Glomerular endothelial cell (primary cell): ENCODE measurements at places on chromosomes 4 and X. TPM values are rescaled to one million over a fixed set of nuclear protein-coding genes. Genes with fewer than 3 reads are reported as not detected.

GRCh38 chrX:75673468-75673867, 111.6 kb downstream of the MAGEE2 start:
- DNase-seq, result no peak

DNA sequence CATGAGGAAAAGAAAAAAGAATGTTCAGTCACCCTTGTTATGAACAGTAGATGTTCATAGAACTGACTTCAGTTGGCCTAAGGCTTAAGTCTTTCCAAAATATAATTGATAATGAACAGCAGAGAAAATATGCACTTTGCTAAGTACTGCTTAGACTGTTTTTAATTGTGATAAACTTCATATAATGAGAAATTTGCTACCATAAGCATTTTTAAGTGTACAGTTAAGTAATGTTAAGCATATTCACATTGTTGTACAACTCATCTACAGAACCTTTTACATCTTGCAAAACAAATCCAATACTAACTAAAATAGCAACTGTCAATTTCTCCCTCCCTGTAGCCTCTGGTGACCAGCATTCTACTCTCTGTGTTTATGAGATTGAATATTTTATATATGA, 792.2 kb upstream of the LCORL start:
- DNase-seq, result no peak

DNA sequence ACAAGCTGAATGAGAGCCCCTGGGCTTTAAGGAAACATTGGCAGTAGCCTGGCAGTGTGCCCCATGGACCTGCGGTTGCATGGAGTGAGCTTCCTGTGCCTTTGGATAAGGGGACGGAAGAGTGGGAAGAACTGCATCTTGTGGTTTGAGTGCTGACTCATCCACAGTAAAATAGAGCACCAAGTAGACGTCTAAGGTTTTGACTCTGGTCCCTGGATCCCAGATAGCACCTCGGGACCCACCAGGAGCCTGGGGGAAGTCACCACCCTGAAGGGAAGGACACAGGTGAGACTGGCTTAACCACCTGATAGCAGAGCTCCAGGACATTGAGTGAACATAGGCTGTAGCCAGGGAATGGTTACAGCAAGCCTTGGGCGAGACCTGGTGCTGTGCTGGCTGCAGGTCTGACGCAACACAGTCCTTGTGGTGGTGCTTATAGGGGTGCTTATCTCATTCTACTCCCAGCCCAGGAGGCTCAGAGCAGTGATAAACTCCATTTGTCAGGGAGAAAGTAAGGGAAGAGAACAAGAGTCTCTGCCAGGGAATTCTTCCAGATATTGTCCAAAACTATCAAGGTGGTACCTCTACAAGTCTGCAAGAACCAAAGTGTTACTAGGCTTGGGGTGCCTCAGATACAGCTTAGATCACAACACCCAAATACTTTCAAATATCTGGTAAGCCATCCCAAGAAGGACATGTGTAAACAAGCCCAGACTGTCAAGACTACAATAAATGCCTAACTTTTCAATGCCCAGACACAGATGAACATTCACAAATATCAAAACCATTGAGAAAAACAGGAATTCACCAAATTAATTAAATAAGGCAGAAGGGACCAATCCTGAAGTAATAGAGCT, 123.6 kb upstream of the TET2 start:
- DNase-seq, result no peak

DNA sequence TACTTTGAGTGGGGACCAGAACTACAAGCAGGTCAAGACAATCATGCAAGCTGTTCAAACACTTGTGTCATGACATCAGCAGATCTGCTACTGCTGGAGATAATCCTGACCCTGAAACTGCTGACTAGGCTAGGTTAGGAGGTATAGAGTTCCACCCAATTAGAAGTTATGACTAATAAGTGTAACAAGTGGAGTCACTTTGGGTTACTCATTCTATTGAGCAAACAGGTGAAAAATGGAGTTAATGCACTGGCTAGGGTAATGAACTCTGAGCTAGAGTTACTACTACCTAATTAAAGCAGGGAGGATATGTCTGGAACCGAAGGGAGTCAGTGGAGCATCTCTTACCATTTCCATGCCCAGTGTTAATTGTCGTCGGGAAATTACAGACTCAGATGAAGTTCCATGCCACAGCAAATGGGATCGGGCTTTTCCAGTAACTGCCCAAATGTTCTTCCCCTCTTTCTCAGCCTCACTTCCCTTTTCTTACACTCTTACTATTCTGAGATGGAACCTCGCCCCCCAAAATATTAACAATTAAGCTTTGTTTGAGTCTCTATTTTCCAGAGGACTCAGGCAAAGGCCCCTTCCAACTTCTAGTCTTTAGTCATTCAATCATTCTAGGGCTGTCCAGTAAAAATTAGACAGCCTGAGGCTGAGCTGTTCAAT, 19.8 kb upstream of the MANBA start:
- DNase-seq, result no peak

- no peak for DNase-seq
Observed at GRCh38 chr4:1978226-1978625, 30.5 kb downstream of the NELFA start.

GRCh38 chr4:688854-689681, at the start of gene SLC49A3:
SLC49A3 (minus strand) TSS chr4:689151; CDS start chr4:689127, 24 bp downstream.
- no peak for DNase-seq

DNA sequence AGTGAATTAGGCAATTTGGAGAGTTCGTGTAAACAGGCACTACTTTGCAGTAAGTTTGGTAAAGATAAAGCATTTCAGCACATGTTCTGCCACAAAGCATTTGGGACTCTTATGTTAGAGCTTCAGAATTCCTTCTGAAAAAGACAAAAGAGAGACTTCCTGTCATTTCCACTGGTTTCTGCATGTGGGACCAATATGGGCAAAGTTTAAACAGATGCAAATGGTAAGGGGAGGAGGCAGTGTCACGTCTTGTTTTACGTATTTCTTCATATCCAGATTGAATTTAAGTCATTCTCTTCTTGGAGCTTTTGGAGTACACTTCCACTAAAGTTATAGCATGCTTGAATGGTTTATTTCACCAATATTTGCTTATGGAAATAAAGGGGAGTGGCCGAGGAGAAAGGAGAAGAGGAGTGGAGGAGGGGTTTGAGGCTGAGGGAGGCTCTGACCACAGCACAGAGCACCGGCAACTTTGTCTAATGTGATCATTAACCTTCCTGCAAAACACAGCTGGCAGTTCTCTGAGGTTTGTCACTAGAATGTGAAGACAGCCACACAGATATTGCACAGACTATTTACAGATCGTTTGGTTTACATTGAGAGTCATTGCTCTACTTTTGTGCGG, at the start of gene APELA:
Gene APELA, plus strand, starts transcription at position 479 of the 625 bp plus-strand sequence. CDS start 154 bp downstream, outside the sequence.
- DNase-seq, result no peak

DNA sequence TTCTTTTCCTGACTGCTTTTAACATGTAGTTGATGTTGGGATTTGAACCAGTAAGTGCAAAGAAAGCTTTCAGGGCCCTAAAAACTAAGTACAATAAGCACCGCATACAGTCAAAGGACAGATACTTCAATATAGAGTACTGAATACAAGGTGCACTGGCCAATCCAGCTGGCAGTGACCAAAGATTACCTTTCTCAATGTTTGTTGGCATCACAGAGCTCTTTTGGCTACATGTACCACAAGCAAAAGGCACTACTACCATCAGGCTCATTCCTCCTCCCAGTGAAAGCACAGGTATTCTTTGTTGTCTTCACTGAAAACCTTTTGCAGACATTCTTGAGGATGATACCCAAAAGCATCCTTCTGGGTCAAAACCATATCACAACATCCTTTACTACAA, 65.2 kb upstream of the ZCCHC13 start:
- no peak for DNase-seq

DNA sequence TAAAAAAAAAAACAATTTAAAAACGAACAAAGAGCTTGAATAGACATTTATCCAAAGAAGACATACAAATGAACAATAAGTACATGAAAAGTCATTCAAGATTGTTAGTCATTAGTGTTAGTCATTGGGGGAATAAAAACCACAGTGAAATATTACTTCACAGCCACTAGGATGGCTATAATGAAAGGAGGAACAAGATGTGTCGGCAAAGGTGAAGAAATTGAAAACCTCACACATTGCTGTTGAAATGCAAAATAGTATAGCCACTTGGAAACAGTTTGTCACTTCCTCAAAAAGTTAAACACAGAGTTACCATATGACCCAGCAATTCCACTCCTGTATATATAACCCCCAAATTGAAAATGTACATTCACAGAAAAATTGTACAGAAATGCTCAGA, 45.2 kb upstream of the SLC39A8 start:
- DNase-seq, result no peak

DNA sequence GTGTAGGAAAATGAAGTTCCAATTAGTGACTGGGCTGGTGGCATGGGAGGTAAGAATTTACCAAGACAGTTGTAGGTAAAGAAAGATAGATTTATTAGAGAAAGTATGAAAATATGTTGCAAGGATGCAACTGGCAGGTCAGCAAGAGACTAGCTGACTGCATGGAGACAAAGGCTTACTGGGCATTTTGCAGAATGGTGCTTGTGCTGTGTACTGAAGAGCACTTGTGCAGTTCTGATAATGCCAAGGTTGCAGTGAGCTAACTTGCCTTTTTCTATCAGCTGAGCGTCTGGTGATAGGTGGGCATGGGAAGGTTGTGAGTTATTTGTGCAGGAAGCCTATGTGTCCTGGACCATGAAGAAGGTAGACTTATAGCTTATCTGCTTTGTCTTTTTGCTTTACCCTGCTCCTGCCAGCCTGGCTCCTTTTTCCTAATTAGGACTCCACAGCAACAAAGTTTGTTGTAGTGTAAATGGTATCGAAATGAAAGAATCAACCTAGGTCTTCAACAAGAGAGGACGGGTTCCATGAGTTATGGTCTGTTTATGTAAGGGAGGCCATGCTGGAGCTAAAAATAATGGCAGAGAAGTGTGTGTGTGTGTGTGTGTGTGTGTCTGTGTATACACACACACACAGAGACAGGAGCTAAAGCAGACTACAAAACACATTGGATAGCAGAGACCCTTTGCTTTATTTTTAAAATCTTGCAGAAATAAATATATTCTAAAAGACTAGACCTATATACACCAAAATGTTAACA, 15.0 kb downstream of the BST1 start:
- no peak for DNase-seq

GRCh38 chr4:79042079-79042674, 102.9 kb upstream of the PAQR3 start:
- peak; percentile 12 for DNase-seq

DNA sequence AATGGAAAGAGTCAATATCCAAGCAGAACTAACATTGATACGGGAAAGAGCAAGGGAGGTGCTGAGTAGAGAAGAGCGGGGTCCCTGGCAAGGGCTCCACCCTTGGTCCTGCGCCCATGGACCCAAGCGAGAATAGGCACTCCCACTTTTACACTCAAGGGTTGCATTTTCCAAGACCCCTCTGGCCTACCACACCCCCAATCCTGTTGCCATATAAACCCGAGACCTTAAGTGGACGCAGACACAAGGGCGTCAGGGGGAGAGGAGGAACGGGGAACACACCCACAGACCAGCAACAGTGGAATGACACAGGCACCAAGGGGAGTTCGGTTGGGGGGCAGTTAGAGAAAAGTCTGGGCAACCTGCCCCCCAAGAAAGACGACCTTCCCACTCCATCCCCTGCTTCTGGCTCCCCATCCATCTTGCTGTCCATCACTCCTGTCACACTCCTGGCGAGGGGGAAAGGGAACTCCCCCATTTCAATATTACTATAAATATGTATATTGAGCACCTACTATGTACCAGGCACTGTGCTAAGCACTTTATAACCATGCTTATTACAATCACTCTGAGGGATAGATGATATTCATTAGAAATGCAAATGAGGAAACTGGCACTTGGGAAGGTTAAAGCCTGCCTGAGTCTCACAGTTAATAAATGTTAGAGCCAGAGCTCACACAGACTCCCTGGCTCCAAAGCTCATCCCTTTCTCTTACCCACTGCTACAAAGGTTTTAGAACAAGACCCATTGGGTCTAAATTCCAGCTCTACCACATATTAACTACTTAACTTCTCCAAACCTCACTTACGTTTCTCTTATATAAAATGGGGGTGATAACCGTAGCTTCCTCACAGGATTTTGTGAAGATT, 51.7 kb downstream of the SCD5 start:
- DNase-seq, result no peak

GRCh38 chrX:13428053-13428786, 108.4 kb upstream of the ATXN3L start:
- no peak for DNase-seq

Gene CXCL8
- total RNA-seq, result 322 and 354 TPM in 2 replicates

Gene TRIM75
- total RNA-seq, result not detected in 2 replicates

Gene MAGEB1
- total RNA-seq, result not detected in 2 replicates

Gene PFKFB1
- not detected in 2 replicates for total RNA-seq

Gene ARHGEF6
- 7.4 and 11.6 TPM in 2 replicates for total RNA-seq

Gene EMD
- 61.2 and 64.1 TPM in 2 replicates for total RNA-seq

Gene PRPS2
- 14.0 and 17.6 TPM in 2 replicates for total RNA-seq

Gene NUP62CL
- total RNA-seq, result 3.4 TPM in 1 of 2 replicates, not detected in the other

Gene MID1IP1
- 18.7 and 24.4 TPM in 2 replicates for total RNA-seq

Gene ADH1B
- total RNA-seq, result not detected in 2 replicates

Gene GUCY1A1
- 0.70 and 2.2 TPM in 2 replicates for total RNA-seq

Gene ABLIM2
- 0.29 and 0.99 TPM in 2 replicates for total RNA-seq

Gene FAM13A
- 4.0 and 7.5 TPM in 2 replicates for total RNA-seq

Gene CITED1
- total RNA-seq, result 0.29 TPM in 1 of 2 replicates, not detected in the other
